Spinal cord (tissue), 10 donors: ENCODE measurements at places on chromosomes 6 and 20. TPM values are rescaled to one million over a fixed set of nuclear protein-coding genes. Genes with fewer than 3 reads are reported as not detected.
A peak's percentile ranks its signal among the peaks of the same experiment; 100 is the strongest.

The SLC17A1 gene
- polyA plus RNA-seq = not detected

The MYO6 gene
- 38.5 TPM for polyA plus RNA-seq

The CARMIL1 gene
- polyA plus RNA-seq = 38.2 TPM

The FGD2 gene
- polyA plus RNA-seq = 9.6 TPM

The ADGRF4 gene
- not detected for polyA plus RNA-seq

The VSTM2L gene
- 293 TPM for polyA plus RNA-seq

The RUNX2 gene
- 2.2 TPM for polyA plus RNA-seq

The DEFB132 gene
- not detected for polyA plus RNA-seq

The NTSR1 gene
- polyA plus RNA-seq = 5.3 TPM

The RIPPLY2 gene
- 18.5 TPM for polyA plus RNA-seq

The SYNJ2 gene
- 6.3 TPM for polyA plus RNA-seq

The ELOVL2 gene
- polyA plus RNA-seq = 83.5 TPM

DNA sequence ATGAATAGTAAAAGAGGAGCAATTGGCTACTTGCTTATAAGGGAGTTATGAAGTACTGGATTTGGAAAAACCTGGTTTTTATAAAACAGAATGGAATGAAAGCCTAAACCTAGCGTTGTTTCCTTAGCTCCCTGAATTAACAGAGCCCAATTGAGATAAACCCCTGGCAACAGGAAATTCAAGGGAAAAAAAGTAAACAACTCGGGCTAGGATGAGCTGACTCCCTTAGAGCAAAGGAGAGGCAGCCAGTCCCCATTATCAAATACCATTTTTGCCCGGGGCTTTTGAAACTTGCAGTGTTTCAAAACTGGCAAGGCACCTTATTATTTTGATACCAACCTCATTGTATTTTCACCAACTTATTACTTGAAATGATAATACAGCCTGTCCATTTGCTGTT is 587.5 kb downstream of the CD109 start:
- no peak for DNase-seq

DNA sequence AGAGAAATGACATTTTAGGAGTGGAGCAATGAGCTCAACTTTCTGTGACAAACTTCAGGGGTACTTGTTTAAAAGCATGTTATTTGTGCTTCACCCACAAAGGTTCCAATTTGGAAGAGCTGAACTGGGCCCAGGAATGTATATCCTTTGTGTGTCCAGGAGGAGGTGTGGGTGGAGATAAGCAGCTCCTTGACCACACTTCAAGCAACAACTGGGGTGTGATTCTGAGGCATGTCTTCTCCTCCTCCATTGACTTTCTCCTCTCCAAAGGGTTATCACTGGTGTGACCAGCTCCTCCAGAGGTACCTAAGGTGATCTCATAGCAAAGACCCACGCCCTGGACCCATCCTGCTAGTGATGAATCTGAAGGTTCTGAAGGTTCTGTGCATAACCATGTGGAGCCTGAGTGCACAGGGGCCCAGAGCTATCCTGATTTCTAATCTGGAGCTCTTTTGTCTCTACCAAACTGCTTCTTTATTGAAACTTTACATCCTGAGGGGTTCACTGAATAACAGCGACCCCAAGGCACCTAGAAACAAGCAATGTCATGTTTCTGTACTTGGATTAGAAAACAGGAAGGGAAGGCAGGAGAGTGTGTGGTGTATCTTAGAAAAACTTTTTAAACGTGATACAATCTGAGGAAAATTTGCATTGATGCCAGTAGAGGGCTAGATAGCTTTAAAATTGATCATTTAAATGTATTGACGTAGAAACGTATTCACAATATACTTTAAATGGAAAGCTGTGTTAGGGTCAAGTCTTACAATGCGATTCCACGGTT is 60.9 kb upstream of the CD93 start:
- DNase-seq = no peak

GRCh38 chr6:134253681-134254080 is 64.2 kb downstream of the SGK1 start:
- peak; percentile 82 for DNase-seq

GRCh38 chr6:34189806-34190503 is 44.1 kb upstream of the GRM4 start:
- no peak for DNase-seq

DNA sequence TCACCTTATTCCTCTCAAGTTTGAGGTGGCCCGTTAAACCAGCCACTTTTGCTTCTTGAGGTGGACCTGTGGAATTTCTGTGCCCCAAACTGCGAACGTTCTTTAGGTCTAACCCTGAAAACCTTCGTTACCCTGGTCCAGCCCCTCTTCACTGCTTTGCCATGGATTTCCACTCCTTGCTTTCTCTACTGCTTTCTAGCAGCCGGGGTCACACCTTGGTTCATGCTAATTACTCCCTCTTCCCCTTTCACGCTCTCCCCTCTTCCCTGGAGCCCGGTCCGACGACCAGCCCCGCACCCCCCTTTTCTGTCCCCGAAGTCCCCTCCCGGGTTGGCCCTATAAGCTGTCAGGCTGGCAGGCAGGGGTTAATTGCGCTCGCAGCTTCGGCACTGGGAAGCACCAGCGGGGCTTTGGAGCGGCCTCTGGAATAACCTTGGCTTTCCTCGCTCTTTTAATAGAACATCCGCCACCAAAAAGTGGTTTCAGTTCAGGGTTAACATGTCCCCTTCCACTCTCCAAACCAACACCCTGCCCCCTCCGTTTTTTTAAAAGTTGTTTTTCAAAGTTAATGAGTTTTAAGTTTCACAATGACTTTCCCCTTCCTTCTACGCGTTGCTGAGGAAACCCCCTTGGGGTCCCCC is 1.4 kb upstream of the HIVEP1 start:
- DNase-seq = peak; percentile 61

- DNase-seq = peak; percentile 46
Measured at GRCh38 chr6:55174211-55175026, at the start of gene HCRTR2. TSS of gene HCRTR2 (plus strand) at chr6:55174515. CDS start at chr6:55174588, 73 bp downstream.

DNA sequence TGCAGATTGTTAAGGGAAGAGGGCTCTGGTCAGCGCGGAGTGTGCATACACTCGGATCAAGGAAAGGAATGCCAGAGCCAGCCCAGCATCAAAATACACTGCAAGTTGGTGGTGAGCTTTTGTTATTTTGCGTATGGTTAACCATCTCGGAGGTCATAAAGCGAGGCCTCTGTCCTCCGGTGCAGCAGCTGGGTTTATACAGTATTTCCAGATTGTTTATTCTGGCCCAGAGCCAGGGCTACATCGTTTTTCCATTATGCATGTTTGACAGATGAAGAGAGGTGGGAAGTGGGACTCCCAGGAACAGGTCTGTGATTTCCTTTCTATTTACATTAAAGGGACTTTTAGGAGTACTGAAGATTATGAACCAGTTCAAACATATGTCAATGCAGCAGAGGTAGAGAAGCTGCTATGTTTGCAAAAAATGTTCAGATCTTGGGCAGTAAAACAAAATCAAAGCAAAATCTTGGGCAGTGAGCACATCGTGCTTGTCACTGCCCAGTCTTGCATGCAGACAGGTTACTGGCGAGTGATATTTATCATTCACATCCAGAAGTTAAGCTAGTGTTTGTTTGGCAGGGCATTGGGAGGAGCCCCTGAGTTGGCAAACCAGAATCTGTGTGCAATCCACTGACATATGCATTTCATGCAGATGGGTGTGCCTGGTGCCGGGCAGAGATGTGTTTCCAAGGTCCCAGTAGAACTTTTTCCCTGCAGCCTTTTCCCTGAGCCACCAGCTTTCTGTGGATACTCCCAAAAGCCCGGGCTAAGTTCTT is 256.3 kb upstream of the TAB2 start:
- DNase-seq = no peak

GRCh38 chr6:158869826-158870648 is 50.9 kb upstream of the EZR start:
- no peak for DNase-seq

GRCh38 chr6:117605169-117605826 is 3.0 kb upstream of the GOPC start:
- no peak for DNase-seq

- DNase-seq = no peak
Measured at GRCh38 chr20:58565461-58566175, 50.4 kb upstream of the APCDD1L start.

DNA sequence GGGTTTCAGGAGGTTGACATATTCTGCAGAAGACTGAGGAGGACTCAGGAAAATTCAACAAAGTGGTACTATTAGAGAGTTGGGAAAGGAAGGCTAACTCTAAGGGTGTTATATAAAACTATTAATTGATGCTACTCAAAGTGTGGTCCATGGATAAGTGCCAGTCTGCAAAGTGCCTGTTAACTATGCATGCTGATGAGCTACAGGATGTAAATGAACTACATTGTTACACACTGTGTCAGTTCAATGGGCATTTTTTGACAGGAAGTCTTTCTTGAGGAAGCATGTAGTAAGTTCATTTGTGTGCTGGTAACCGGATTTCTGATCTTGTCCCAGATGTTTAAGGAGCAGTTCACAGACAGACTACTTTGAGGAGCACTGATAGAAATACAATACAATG is 75.6 kb downstream of the KLHL32 start:
- DNase-seq = no peak

- no peak for DNase-seq
Measured at GRCh38 chr6:69673298-69673697, 123.5 kb downstream of the LMBRD1 start.

DNA sequence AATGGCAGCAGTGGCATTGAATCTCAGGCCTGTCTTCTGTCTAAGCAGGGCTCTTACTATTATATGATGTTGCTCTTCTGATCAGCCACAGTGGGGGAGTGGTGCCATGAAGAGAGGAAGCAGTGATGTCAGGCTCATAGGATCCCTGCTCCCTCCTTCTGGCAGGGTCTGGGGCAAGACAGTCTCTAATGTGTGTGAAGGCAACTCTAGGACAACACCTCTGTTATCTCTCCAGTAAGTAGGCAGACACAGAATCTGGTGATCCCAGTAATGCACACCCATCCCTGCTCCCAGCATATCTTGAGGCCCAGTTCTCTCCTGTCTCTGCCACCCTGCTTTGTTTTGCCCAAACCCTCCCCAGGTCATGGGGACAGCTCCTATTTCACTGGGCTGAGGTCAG is 8.8 kb downstream of the C20orf202 start:
- DNase-seq = no peak

- peak; percentile 97 for DNase-seq
Measured at GRCh38 chr6:90413867-90414266, 117.2 kb upstream of the BACH2 start.

GRCh38 chr6:169251822-169252504 is 1.7 kb downstream of the THBS2 start:
- no peak for DNase-seq

DNA sequence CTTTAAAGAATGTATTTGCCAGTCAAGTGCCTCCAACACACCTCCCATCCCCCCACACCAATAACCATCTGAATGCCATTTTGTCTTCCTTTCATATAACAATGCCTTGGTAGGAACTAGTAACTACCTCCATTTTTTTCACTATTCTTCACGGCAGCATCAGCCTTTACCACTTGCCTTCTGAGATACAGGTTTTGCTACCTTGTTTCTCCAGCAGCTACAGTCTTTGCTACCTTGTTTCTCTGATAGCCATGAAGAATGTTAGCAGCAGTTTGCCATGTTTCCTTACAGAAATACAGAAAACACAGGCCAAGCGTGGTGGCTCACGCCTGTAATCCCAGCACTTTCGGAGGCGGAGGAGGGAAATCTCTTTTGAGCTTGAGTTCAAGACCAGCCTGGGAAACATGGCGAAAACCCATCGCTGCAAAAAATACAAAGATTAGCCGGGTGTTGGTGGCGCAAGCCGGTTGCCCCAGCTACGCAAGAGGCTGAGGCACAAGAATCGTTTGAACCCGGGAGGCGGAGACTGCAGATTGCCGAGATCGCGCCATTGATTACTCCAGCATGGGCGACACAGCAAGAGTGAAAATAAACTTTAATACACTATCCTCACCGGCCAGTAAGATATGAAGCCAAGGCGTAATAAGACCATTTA is 100.9 kb downstream of the HFE start:
- DNase-seq = no peak

GRCh38 chr20:51346686-51347485 is 195.6 kb downstream of the NFATC2 start:
- no peak for DNase-seq

DNA sequence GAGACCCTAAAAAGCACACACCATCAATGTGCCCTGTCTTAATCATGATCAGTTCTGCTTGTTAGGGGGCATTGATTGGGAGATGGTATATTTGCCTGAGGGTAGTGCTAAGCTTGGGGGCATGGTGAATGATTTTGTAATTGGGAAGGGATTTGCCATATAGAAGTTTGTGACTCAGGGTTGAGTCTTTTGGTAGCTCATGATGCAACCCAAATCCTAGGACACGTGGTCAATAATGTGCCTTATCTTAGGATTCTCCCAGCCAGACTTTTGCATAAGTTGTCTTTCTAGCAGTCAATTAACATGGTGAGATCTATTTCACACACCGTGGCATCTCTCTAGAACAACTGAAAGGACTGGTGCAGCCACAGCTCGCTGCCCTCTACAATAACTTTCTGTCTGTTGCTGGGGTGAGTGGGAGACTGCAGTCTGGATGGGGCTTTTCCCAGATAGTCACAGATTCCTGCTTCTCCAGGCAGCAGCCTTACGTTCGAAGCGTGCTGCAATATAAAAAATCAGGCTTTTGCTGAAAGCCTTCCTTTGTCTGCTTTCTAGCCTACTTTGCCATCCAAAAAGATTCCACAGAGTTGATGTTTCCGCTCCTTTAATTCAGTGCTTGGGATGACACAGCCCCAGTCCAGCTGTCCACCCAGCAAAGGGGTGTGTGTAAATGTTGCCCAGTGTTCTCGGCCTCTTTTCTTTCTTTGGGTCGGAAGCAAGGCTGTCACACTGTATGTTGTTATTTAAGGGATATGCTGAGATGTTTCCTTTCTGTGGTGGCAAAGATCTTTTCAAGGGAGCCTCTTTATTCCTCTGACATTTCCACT is 58.9 kb downstream of the ID4 start:
- DNase-seq = no peak

DNA sequence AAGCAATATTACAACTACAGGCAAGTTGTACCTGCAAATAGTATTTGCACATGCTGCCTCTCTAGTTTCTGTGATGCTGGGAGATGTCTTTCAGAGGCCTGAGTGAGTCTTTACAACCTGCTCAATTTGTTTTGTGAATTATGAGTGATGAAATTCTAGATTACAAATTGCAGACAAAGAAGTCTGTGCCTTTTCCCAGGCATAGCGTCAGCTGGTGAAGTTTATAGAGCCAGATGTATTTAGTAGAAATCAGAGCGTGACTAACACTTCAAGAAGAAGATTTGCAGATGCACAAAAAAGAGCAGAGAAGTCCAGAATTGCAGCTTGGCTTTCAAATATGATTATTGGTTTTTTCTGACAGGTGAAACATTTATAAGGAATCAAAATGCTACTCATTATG is 289.9 kb downstream of the PLCB1 start:
- peak; percentile 53 for DNase-seq
